ENCODE measurements at places on chromosomes 12 and 14.
A peak's percentile ranks its signal among the peaks of the same experiment; 100 is the strongest.

GRCh38 chr14:105119408-105120025 lies 49.1 kb downstream of the JAG2 start:
- DNase-seq, result no peak

- no peak for DNase-seq
Observed at GRCh38 chr12:43402436-43402835, 149.6 kb downstream of the ADAMTS20 start.

- DNase-seq, result no peak
Observed at GRCh38 chr12:80837342-80837978, 100.3 kb downstream of the LIN7A start.

DNA sequence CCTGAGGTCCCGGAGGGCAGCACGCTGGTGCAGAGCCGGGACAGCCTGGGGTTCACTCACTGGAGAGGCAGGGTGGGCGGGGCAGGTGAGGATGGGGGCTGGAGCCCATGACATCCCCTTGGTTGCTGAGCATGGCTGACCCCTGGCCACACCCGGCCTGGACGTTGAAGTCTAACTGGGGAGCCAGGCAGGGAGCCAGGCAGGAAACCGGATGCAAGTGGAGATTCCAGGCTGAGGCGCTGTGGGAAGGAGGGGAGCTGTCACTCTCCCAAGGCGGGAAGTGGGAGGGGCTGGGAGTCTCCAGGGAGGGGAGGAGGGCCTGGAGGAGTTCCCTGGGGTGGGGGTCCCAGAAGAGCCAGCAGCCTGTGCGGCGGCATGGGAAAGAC lies 7.7 kb upstream of the INF2 start:
- DNase-seq, result no peak

DNA sequence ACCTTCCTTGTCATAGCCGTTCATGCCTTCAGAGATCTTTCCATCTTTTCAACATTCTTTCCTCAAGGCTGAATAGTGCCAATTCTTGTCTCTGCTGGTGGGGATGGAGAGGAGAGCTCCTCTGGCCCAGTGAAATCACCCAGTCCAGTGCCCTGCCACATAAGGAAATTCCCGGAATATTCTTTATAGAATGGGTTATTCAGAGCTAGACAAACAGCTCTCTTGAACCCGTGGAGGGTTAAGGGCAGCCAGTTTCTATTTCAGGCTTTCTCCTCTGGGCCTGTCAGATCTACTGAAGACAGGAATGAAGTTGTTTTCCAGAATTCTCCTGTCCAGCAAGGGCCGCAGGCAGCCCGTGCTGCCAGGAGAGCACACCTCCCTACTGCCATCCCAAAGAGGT lies 8.1 kb upstream of the NRIP2 start:
- no peak for DNase-seq

DNA sequence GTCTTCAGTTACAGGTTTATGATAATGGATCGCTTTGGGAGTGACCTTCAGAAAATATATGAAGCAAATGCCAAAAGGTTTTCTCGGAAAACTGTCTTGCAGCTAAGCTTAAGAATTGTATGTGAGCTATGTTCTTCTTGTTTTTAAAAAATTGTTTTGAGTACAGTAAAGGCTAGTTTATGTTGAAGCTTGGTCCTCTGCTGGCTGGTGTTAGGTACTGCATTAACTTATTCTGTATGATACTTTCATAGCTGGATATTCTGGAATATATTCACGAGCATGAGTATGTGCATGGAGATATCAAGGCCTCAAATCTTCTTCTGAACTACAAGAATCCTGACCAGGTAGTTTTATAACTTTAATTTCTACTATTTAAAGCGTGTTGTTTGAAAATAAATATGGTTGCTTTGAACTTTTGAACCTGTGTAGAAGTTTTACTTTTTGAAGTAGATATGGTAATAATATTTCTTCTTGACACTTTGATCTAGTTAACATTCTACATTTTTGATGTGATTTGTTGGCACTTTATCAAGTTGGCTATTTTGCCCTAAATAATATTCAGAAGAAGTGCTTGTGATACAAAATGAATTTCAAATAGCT lies 55.7 kb downstream of the VRK1 start:
- peak; percentile 26 for DNase-seq

- DNase-seq, result no peak
Observed at GRCh38 chr14:64767215-64767964, 63.2 kb downstream of the PLEKHG3 start.

GRCh38 chr12:46209170-46209569 lies 59.7 kb downstream of the SLC38A1 start:
- no peak for DNase-seq

All from activated CD8-positive, alpha-beta T cell treated with anti-CD3 and anti-CD28 coated beads, Interleukin-2, amount 10 ng/mL, durations not matched to agents 7 days and 5 days (primary cell).